ENCODE measurements at places on chromosomes 2 and 18. TPM values are rescaled to one million over a fixed set of nuclear protein-coding genes. Genes with fewer than 3 reads are reported as not detected.

DNA sequence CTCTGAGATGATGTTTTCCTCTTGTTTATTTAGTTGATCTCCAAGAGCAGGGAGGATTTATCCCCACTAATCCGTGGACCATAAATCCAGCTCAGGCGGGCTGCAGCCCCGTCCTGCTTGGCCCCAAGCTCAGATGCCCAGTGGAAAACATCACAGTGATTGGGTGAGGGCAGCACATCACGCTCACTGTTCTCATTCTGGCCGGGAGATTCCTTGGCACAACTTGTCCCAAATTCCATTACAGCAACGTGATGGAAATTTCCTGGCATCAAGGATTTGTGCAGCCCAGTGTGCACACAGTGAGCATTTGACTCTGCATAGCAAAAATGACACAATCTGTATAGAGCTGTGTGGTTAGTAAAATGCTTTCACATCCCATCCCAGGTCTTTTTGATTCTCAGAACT lies 96.8 kb downstream of the VAPA start:
- H3K4me1 ChIP-seq: peaks cover 10% of the 10 kb centered on the region
- H3K27ac ChIP-seq: no peak overlapping the region
- H3K27me3 ChIP-seq: no peaks in the 10 kb centered on the region
- no peaks in the 10 kb centered on the region for H3K36me3 ChIP-seq

- H3K4me3 ChIP-seq: no peak overlapping the region
- H3K27me3 ChIP-seq: no peaks in the 10 kb centered on the region
- DNase-seq: no peak
Measured at GRCh38 chr2:226424971-226425370, 374.6 kb downstream of the IRS1 start.

- H3K4me1 ChIP-seq: peaks cover 67% of the 10 kb centered on the region
- no peaks in the 10 kb centered on the region for H3K27me3 ChIP-seq
- no peak for DNase-seq
- H3K4me3 ChIP-seq: no peak overlapping the region
- no peak overlapping the region for H3K27ac ChIP-seq
Measured at GRCh38 chr18:9140381-9140780, 3.8 kb downstream of the ANKRD12 start.

Gene PROM2
- 16.7 TPM for total RNA-seq

Gene GALNT3
- total RNA-seq: 55.0 TPM

DNA sequence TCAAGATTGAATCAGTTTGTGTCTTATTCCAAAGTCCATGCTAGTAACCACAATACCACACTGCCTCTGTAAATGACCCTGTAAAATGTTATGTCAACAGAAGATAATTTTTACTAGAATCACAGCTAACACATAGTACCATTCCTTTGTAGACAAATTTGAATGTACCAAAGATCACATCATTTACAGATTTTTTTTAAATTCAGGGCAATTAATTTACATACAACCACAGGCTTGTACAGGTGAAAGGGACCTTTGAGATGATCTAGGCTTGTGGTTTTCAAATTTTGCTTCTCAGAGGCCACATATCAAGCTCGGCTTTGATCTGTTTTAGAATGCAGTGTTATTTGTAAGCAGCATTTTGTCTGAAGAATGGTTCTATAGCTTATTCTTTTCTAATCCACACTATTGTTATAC lies 63.8 kb upstream of the PPM1B start:
- H3K36me3 ChIP-seq: no peaks in the 10 kb centered on the region
- no peak overlapping the region for H3K27ac ChIP-seq
- H3K27me3 ChIP-seq: no peaks in the 10 kb centered on the region
- DNase-seq: no peak

- no peaks in the 10 kb centered on the region for H3K27me3 ChIP-seq
- H3K36me3 ChIP-seq: no peaks in the 10 kb centered on the region
- H3K4me3 ChIP-seq: no peak overlapping the region
- peaks cover 37% of the 10 kb centered on the region for H3K4me1 ChIP-seq
Measured at GRCh38 chr2:148646231-148646559, 1.6 kb downstream of the EPC2 start.

GRCh38 chr2:218421027-218421426 lies 2.1 kb downstream of the VIL1 start:
- H3K4me1 ChIP-seq: no peaks in the 10 kb centered on the region
- no peak overlapping the region for H3K4me3 ChIP-seq
- no peak for DNase-seq

Measured in thyroid gland (tissue), 4 donors.